ENCODE measurements at places on chromosomes 7 and 10. TPM values are rescaled to one million over a fixed set of nuclear protein-coding genes. Genes with fewer than 3 reads are reported as not detected.

Gene ZNHIT1
- total RNA-seq: 62.9 TPM

Gene NT5C3A
- 19.3 TPM for total RNA-seq

Gene TMEM26
- total RNA-seq: 1.5 TPM

Gene TAF6
- 41.5 TPM for total RNA-seq
